ENCODE measurements at places on chromosomes 1 and 21.
A peak's percentile ranks its signal among the peaks of the same experiment; 100 is the strongest.

GRCh38 chr1:11379851-11380250 is 99.1 kb upstream of the DISP3 start:
- no peak for DNase-seq

DNA sequence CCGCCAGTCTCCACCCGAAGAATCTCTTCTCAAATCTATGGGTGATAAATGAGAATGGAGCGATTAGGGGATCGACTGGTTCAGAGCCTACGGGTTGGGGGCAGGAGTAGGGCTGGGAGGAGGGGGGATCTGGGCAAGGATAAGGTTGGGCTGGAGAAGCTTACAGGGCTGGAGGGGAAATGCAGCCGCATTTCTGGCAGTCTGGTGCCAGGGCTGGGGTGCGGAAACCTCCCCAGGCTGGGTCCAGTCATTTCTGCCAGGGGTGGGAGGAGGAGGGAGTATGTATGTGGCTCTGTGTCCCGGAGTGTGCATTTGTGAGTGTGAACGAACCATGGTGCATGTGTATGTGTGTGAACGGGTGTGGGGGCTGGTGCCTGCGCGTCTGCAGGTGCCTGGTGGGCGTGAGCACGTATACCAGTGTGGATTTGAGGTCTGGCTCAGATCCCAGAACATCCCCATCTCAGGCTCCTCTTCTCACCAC is 10.2 kb downstream of the C1orf216 start:
- no peak for DNase-seq

GRCh38 chr1:106289265-106289928 is 767.1 kb upstream of the PRMT6 start:
- DNase-seq, result no peak

DNA sequence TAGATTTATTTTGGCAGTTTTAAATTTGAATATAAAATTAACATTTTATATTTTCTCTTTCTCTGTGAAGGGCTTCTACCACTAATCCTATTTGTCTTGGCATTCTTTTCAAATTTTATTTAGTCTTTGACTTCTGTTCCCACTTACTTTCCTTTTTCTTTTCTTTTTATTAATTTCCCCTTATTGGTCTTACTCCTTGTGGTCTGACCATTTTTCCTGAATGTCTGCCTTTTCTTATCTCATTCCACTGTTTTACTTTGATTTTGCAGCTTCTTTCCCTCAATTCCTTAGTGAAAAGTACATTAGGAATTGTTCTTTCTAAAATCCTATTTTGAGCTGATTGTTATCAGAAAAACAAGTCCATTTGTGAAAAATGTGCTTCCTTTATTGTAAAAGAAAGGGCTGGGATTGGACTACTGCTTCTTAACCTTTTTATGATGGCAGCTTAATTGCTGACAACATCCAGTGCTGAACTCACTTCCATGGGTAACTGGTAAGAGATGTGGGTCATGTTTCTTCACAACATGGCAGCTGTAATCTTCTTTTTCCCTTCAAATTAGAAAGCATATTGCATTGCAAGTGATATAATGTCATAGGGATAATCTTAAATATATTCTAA is 284.6 kb downstream of the DNM3 start:
- DNase-seq, result no peak

DNA sequence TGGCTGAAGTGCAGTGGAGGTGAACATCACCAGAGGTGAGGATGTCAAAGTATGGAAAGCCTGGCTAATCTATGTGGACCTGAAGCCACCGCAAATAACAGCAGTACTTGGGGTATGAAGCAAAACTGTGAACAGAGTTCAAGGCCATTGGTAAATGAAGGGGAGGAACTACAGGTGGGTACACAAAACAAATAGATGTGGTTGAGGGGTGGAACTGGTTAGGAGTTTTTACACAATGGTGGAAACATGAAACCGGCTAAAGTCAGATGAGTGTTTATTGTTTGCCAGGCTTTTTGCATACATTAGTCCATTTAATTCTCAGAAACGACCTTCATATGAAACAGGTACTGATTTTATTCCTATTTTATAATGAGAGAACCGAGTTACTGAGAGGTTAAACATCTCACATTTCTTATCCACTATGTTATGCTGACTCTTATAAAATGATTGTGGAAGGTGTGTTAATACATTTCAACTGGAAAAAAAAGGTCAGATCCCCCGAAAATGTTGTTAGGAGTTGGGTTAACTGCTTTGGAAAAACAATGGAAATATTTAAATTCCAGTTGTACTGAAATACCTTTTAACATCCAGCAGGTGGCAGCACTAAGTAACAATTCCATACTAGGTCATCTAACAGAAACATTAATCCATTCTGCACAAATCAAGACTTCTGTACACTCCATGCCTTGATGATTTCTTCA is 44.3 kb upstream of the GTF2B start:
- peak; percentile 53 for DNase-seq

GRCh38 chr1:57627612-57628011 is 203.8 kb upstream of the DAB1 start:
- DNase-seq, result no peak

DNA sequence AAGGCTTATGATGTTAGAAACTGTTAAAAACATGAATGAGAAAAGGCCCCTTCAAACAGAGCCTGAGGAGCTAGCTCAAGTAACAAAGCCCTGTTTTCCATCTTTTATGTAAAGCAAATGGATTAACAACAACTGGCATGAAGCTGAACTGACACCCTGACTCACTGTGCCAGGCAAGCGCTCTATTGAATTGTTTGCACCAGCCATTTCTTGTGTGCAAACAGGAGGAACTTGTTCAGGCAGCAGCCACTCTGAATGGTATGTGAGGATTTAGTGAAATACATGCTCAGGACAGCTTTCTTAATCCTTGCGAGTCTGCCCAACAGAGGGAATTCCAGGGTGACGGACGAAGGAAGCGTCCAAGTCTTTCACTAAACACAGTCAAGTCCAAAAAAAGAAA is 291.1 kb upstream of the ADGRL2 start:
- DNase-seq, result no peak

- DNase-seq, result no peak
Measured at GRCh38 chr1:117814856-117815797, 114.3 kb downstream of the GDAP2 start.

DNA sequence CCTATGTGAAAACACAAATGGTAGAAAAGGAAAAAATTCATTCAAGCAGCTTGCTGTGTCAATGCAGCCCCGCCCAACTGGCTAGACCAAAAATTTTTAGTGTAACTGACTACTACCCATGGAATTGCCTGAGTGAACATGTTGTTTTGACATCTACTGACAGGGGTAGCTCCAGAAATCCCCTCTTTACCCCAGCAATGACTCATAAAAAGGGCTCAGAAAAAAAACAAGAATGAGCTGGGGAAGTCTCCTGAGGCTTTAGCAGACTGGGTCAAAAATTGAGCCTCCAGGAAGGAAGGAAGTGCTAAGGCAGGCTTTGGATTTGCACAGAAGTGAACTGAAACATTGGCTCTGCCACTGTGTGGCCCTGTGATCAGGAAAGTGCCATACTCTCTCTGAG is 24.4 kb upstream of the FGGY start:
- DNase-seq, result no peak

DNA sequence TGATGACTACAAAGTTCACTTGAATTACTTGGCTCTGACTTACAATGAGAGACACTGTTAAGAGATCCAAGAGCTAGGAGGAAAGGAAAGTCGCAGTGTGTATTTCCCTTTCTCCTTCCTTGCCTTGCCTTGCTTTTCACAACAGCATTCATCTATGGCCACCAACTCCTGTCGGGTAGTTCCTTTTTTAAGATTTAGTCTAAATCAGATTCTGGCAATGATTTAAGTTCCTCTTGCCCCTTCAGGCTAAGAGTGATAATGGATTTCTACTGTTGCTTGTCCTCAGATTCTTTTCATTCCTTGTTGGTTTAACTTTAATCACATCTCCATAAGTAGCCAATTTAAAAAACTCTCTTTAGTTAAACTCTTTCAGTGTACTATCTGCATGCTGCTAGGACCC is 91.9 kb downstream of the GTF2B start:
- no peak for DNase-seq

GRCh38 chr1:202129453-202130296 is 7.0 kb downstream of the GPR37L1 start:
- peak; percentile 91 for DNase-seq

- DNase-seq, result no peak
Measured at GRCh38 chr21:42228709-42229220, 9.8 kb downstream of the ABCG1 start.

DNA sequence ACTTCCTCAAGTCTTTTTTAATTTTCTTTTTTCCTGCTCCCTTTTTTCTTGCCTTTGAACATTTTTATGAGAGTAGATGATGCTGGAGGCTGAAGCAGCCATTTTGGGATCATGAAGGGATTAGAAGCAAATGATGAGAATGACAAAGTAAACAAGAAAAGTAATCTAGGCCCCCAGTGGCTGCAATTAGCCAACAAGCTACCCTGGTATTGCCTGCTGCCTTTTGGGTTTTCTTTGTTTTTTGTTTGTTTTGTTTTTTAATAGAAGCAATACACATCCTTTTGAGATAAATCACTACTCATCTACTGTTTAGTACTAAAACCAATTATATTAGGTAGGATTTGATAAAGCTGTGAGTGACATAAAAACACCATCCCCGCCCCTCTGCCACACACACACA is 280.7 kb upstream of the ADGRL2 start:
- DNase-seq, result no peak

Data from hippocampal formation (tissue), 2 donors.